ENCODE measurements at places on chromosomes 6 and 20. TPM values are rescaled to one million over a fixed set of nuclear protein-coding genes. Genes with fewer than 3 reads are reported as not detected.

SYNE1 gene
- 32.1 TPM for total RNA-seq

SALL4 gene
- 1.4 TPM for total RNA-seq

SAPCD1 gene
- total RNA-seq: 2.7 TPM

BMP6 gene
- total RNA-seq: 19.1 TPM

FKBP5 gene
- 34.4 TPM for total RNA-seq
